ENCODE measurements at places on chromosomes 11 and 22. TPM values are rescaled to one million over a fixed set of nuclear protein-coding genes. Genes with fewer than 3 reads are reported as not detected.
A peak's percentile ranks its signal among the peaks of the same experiment; 100 is the strongest.

SLC25A1 gene
- total RNA-seq: 48.4 TPM

SLC1A2 gene
- total RNA-seq: not detected

DNAJB7 gene
- total RNA-seq: not detected

RAG1 gene
- 0.37 TPM for total RNA-seq

MED19 gene
- 15.0 TPM for total RNA-seq

RNF26 gene
- 21.8 TPM for total RNA-seq

KRTAP5-2 gene
- total RNA-seq: not detected

MOGAT2 gene
- 0.12 TPM for total RNA-seq

C22orf31 gene
- not detected for total RNA-seq

LARGE2 gene
- 93.1 TPM for total RNA-seq

ANGPTL5 gene
- total RNA-seq: not detected

AMOTL1 gene
- 0.30 TPM for total RNA-seq

C11orf87 gene
- total RNA-seq: not detected

DNA sequence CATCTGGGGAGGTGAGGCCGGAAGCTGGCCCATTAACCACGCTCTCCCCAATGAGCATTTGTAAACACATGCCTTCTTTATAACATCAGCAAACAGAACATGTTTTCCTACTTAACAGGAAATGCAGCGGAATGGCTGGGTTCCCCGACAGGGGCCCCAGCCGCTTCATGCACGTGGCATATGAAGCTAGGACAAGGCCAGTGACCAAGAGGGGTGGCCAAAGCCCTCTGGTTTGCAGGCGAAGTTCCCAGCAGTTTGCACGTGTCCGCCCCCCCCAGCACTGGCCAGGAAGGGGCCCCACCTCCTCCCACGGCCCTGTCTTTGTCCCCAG is 38.7 kb upstream of the LINC01488 start:
- no peak for DNase-seq

DNA sequence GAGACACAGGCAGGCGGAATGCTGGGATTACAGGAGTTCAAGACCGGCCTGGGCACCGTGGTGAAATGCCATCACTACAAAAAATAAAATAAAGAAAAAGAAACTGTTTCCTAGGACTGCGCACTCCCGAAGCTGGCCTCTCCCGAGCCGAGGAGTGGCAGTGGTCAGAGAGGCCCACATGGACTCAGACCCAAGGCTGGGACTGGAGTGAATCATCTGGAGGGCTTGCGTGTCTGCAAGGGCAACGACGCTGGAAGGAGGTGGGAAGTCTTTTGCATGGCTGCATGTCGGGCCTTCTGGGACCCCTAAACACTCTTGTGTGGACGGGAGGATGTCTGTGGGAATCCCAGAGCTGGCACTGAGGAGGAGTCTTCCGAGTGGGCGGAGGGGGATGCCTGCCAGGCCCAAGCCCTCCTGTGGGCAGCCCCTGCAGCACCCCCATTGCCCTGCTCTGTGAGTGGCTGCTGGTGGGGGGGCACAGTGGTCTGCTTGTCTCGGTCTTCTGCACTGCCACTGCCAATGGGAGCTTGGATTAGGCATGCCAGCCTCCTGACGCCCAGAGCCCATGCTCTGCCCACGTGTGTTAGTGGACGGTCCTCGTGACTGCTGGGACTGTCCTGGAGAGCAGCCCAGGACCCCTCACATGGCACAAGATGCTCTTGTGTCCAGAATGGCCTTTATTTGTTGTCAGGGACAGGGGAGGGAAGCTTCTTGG is 1.8 kb upstream of the AP2A2 start:
- no peak for DNase-seq

DNA sequence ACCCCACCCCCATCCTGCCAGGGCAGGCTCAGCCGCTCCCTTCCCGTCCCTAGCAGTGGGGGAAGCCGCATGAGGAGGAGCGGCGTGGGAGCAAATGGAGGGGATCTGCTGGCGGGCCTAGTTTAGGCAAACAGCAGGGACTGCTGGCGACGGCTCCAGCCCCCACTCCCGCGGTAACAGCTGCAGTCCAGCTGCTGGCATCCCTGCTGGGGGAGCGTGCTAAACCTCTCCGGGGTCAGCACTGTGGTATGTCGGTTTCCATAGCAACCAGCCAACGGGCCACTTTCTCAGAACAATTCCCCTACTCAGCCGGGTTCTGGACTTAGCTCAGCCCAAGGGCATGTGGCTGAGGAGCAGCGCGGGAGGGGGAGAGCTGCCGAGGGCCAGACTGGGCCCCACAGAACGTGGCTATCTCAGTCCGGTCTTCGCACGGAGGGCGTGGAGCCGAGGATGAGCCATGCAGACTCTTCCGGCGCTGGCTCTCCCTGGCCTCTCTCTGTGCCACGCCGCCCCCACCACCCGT is 98.8 kb downstream of the PKNOX2 start:
- DNase-seq: no peak

GRCh38 chr11:72730737-72731136 is 21.5 kb downstream of the ARAP1 start:
- DNase-seq: no peak

DNA sequence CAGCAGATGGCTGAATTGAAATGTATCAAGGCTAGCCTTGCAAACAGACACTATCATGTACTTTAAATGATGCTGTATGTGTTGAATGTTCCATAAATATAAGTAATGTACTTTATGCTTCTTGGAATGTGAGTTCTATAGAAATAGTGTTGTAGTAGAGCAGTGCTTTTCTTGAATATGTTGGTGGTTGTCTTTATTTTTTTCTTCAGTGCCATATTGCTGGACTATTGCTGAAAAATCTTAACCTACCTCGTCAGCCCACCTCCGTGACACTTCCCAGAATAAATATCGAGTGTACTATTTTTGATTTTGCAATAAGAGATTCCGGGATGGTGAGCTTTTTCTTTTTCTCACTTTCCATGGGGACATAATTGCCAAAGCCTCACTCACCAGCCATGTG is 153.9 kb downstream of the NAV2 start:
- no peak for DNase-seq

DNA sequence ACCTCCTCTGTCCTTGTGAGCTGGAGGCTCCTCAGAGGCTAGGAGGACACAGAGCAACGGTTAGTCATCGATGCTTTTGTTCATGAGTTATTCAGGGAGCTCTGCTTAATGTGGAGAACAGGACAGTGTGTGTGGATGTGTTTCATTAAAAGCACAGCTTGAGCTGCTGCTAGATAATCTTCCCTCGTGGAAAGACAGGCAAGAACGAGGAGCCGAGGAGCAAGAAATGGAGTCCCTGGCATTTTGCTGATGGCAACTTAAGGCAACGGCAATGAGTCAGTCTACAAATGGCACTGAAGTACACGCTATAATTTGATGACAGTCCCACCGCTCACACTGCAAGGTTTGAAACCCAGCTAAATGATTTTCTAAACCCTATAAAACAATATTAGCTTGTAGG is 106.2 kb downstream of the IGLL1 start:
- DNase-seq: no peak

GRCh38 chr11:134562941-134563471 is 151.0 kb upstream of the B3GAT1 start:
- no peak for DNase-seq

- no peak for DNase-seq
These were observed 812.2 kb downstream of the JRKL start for GRCh38 chr11:97201743-97202612.

DNA sequence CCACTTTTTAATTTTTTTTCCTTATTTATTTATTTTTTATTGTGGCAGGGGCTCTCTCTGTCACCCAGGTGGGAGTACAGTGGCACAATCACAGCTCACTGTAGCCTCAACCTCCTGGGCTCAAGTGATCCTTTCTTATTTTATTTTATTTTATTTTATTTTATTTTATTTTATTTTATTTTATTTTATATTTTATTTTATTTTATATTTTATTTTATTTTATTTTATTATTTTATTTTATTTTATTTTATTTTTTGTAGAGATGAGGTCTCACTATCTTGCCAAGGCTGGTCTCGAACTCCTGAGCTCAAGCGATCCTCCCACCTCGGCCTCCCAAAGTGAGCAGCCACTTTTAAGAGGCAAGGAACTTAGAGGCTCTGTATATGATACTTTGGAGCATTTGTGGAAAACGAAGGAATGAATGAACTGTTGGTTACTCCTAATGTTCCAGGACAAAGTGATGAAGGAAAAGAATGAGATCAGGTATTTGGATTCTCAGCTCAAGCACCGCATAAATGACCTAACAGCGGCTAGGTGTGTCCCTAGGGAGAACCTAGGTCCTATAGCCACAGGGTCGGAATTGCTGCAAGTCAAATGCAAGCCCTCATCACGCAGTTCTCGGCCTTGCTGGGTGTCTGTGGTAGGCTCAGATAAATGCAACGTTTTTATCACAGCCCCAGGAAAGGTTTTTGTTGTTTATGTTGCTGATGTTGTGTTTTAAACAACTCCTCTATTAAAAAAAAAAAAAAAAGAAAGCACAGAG is 36.5 kb downstream of the ASCL2 start:
- DNase-seq: no peak

- DNase-seq: no peak
These were observed 14.3 kb upstream of the ARFGAP3 start for GRCh38 chr22:42871146-42872050.

DNA sequence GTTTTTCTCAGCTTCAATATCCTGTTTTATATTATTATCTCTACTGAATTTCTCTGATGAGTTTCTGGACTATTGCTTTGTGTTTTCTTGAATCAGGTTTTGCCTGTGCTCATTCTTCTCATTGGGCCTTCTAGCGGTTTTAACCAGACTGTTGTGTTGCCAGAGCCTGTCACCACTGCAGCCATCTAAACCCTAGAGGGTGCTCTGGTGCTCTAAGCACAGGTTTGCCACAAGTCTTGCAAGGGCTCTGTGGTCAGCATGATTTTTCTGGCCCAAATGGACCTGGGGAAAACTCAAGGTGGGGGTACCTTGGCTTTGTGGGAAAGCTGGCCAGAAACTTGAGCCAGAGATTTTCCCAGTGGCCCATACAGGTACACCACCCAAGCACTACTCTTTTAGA is 52.4 kb upstream of the TYR start:
- DNase-seq: no peak

- no peak for DNase-seq
These were observed 56.4 kb upstream of the TTLL12 start for GRCh38 chr22:43243324-43243723.

GRCh38 chr11:95977534-95978174 is 53.7 kb upstream of the MTMR2 start:
- no peak for DNase-seq

- DNase-seq: no peak
These were observed 158.9 kb downstream of the NAV2 start for GRCh38 chr11:19871531-19871930.

DNA sequence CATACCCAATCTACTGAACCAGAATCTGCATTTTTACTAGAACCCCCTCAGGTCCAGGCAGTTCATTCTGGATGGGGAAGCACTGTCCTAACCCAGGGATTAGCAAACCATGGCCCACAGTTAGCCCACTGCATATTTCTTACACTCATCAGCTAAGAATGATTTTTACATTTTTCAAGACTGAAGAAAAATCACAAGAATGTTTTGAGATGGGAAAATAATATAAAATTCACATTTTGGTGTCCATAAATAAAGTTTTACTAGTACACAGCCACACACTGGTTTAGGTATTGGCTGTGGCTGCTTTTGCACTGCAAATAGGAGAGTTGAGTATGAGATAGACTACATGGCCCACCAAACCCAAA is 59.4 kb downstream of the PPFIBP2 start:
- DNase-seq: no peak

GRCh38 chr11:74680703-74681531 is 50.3 kb downstream of the CHRDL2 start:
- DNase-seq: no peak

- DNase-seq: no peak
These were observed 5.4 kb downstream of the PDE2A start for GRCh38 chr11:72668629-72669347.

- no peak for DNase-seq
These were observed 518.7 kb downstream of the NTM start for GRCh38 chr11:131889146-131889577.

DNA sequence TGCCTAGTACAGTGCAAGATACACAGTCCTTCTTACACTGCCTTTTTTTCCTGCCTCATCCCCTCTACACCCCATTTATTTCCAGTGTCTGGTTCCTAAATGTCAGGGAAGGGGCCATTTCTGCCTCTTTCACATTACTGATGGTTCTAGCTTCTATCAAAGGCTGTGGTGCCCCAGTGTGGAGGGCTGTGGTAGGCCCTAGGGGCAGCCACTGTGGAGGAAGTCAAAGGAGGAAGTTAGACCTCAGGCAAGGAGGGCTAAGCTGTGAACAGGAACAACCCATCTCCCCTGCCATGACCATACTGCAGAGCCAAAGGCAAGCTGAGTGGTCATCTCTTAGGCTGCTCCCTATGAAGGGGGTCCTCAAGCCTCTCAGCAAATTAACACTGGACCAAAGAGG is 81.9 kb upstream of the CRTAM start:
- DNase-seq: peak; percentile 85

- DNase-seq: no peak
These were observed 16.6 kb downstream of the TUG1 start for GRCh38 chr22:30985561-30986208.

GRCh38 chr22:26457661-26458272 is 25.8 kb downstream of the HPS4 start:
- no peak for DNase-seq

GRCh38 chr11:95711945-95712221 is 77.7 kb downstream of the FAM76B start:
- peak; percentile 41 for DNase-seq

DNA sequence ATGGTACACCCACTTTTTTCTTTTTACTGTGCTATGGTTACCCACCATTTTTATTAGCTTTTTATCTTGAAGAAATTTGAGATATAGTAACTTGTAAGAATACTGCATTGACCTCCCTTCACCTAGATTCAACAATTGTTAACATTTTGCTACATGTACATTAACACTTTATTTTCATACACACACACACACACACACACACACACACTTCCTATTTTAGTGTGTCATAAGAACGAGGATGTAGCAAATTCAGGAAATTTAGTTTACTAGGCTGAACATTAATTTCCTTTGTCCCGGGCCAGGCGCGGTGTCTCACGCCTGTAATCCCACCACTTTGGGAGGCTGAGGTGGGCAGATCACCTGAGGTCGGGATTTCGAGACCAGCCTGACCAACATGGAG is 1.1 kb upstream of the ATP6V1E1 start:
- no peak for DNase-seq

DNA sequence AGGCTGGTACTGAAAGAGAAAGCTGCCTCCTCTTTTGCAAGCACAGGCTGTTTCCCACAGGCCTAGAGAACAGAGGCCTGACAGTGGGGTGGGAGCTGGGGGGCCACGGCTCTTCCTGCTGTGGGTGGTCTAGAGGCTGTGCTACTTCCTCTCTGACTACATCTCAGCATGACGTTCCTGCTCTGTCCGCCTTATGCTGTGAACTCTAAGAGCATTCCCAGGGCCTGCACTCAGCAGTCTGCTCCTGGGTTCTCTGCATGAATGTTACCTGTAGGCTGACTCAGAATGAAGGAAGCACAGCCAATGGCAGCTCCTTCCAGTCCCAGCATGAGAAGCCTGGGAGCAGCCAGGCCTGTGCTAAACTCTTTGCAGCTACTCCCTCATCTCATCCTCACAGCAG is 534.3 kb downstream of the NTM start:
- no peak for DNase-seq

DNA sequence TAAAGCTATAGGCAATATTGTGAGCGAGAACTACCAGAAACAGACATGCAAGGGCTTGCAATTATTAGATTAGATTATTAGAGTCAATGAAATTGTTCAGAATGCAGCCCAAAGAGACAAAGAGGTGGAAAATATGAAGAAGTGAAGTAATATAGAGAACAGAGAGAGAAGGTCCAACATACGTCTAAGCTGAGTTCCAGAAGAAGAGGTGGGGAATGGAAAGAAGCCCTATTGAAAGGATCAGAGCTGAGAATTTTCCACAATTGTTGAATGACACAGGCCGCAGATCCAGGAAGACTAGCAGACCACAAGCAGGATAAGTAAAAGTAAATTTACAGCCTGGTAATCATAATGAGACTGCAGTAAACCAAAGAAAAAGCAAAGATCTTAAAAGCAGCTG is 93.2 kb downstream of the EXT2 start:
- DNase-seq: no peak

Measured in B cell (primary cell).